Fibroblast of the aortic adventitia (primary cell): ENCODE measurements at places on chromosomes 12 and 14.
A peak's percentile ranks its signal among the peaks of the same experiment; 100 is the strongest.

DNA sequence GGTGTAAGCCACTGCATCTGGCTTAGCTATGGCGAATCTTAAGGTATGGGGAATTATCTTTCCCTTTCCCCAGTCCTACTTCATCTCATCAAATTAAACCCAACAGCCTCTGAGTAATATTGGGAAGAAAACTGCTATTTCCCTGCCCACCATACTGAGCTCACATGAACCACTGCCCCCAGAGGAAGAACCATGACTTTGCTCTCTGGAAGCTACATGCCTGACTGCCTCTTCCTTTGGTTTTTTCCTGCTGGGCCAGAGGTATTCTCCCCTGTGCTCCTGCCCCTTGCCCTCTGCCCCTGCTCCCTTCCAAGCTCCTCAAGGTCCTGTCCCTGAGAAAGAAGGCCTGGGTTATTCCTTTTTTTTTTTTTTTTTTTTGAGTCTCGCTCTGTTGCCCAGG, 15.2 kb downstream of the RILPL2 start:
- no peak for DNase-seq

DNA sequence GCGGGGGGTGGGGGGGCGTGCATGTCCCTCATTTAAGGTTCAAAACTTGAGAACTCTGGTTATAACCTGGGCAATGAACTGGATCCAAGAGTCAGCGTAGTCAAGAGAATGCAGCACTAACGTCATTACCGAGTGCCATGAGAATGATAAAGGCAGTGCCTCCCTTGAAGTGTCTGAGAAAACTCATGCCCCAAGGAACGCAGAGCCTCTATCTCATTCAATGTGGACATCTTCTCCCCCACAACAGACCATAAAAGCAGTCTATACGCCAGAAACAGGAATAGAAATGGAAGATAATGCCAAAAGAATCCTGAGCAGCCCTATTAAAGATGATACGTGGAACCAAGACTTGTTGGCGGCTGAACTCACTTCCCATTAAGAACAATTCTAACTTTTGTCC, 208.6 kb downstream of the MED13L start:
- no peak for DNase-seq

DNA sequence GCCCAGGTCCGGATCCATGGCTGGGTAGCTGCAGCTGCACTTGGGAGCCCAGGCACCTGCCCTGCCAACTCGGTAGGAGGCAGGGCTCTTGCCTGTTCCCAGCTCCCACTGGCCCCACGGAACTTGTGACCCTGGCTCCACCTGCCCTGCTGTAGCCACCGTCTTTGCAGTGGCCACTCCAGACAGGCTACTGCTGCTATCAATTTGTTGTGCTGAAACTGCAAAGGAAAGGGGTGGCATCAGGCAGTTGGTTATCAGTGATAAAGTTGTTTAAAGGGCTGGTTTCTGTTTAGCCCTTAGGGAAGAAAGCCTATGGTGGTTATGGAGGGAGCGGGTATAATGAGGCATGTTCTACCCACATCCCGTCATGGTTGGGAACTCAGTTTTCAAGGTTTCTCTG, 32.1 kb upstream of the ARID2 start:
- no peak for DNase-seq

- peak; percentile 84 for DNase-seq
These were observed 18.8 kb upstream of the FLVCR2 start for GRCh38 chr14:75559451-75560222.

GRCh38 chr14:91980157-91980556, 32.7 kb upstream of the FBLN5 start:
- peak; percentile 92 for DNase-seq

DNA sequence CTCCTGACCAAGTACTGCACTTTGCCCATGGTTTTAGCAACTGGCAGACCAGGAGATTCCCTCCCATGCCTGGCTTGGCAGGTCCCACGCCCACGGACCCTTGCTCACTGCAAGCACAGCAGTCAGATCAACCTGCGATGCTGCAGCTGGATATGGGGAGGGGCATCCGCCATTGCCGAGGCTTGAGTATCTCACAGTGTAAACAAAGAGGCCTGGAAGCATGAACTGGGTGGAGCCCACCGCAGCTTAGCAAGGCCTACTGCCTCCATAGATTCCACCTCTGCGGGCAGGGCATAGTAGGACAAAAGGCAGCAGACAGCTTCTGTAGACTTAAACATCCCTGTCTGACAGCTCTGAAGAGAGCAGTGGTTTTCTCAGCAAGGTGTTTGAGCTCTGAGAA, 479.8 kb downstream of the FUT8 start:
- no peak for DNase-seq

- DNase-seq: no peak
These were observed 6.0 kb downstream of the HDAC7 start for GRCh38 chr12:47813511-47814196.

DNA sequence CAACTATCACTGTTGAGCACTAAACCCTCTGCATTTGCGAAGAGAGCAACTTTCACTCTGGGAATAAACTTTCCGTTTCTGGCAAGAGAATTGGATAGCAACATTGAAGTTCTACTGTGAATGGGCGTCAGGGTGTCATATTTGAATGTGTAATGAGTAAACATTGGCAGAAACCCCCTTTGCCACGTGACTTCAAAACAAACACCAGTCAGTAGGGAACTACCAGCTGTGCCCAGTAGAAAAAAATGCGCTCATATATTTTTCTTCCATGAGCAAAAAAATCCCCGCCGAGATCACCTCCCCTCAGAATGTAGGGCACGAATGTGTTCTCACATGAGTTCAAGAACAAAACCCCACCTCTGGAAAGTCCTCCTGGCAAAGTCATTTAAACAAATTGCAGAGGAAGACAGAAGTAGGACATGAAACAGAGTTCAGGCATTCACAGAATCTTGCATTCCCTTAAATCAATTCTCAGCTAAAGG, 80.6 kb downstream of the BTG1 start:
- peak; percentile 44 for DNase-seq

- DNase-seq: no peak
These were observed 23.1 kb downstream of the IQSEC3 start for GRCh38 chr12:89653-90052.

- DNase-seq: no peak
These were observed 15.2 kb downstream of the GUCY2C start for GRCh38 chr12:14681190-14681589.

DNA sequence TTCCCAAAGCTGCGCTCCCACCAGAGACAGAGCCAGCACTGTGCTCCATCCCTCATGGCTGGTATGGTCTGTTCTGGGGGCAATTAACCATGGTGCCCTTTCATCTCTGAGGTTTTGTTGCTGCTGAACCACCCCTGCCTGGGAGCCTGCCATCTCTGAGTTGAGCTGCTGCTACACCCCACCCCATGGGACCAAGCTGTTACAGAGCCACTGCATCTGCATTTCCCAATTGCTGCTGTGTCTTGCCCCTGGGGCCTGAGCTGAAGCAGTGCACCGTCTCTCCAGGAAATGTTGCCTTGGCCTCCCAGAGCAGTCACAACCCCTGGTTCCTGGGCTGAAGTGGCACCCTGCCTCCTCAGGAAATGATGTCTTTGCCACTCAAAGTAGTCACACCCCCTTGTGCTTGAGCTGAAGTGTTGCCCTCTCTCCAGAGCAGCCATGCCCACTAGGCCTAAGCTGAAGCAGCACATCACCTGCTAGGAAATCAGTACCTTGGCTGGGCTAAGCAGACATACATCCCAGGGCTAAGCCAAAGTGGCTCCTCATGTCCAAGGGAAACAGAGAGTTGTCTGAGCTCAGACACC, 140.3 kb downstream of the RERGL start:
- no peak for DNase-seq

DNA sequence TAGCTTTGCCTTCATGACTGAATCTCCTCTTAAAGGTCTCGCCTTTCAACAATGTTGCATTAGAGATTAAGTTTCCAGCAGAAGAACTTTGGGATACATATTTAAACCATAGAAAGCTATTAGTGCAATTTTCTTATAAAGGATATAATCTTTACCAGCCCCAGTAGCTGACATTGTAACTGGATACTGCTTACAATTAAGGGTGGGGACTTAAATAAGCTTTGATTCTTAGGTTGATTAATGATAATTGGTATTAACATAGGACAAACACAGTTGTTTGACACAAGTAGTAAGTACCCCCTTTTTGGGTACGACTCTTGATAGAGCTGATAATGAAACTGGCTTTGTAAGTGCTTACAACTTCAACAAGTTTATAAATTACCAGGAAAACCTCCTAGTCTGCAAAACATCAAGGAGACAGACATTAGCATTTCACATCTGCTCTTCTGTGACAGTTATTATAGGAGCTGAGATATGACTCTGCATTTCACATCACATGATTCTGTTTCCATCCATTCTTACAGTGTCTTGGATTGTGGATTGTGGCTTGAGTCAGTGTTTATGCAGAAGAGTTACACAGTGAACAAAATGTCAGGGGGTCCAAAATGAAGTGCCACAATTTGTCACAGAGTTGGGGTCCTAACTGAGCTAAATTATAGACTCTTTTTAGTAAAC, 249.1 kb upstream of the E2F7 start:
- no peak for DNase-seq

DNA sequence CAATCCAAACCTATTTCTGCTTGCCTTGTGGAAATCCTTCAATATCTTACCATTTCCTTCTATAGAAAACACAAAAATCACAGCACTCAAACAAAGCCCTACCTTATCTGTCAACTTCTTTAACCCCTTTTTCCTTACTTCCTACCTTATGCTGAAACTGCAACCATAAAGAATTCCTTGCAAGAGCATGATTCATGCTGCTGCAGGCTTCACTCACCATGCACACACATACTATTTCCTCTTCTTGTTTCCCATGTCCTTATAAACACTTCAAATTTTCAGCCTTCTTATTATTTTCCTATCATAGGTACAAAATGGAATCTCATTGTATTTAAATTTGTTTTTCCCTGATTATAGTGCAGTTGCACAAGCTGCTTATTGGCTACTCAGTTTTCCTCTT, 23.3 kb downstream of the LMNTD1 start:
- peak; percentile 32 for DNase-seq

- no peak for DNase-seq
These were observed 36.9 kb upstream of the TTC7B start for GRCh38 chr14:90853116-90853515.

DNA sequence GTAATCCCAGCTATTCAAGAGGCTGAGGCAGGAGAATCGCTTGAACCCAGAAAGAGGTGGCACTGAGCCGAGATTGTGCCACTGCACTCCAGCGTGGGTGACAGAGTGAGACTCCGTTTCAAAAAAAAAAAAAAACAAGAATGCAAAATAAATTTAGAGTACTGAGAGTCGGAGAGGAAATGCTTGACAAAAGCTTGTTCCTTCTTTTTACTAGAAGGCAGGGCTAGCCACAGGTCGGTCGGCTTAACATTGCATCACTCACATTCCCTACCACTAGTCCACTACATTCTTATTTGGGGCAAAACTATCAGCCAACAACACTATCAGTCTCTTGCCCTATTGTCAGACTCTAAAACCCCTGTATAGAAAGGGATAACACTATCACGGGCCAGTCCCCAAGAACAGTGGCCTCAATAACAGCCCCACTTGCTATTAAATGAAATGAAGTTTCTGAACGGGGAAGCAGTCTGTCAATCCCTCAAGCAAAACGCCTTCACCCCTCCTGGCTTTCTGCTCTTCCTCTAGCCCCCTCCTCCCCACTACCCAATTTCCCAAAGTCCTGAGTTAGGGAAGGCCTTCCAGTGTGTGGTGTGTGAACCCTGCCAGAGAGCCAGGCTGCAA, 1.0 kb downstream of the RNF41 start:
- DNase-seq: peak; percentile 74
